8988T (cell line): ENCODE measurements at places on chromosomes 2 and 18.

DNA sequence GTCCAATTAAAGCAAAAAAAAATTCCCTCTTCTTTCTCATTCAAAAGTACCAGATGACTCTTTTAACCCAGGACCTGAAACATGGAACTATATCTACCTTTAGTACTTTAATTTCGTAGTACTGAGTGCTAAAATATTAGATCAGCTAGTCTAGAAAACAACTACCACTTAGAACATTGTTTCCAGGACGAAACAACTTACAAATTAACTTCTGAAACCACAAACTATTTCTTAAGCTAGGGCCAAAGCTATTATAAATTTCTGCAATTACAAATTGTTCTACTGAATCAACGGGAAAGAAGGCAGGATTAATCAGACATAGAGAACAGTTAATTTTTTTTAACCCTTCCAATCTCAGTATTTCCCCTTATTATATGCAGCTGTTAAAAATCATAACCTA is 39.9 kb downstream of the DARS1 start:
- no peak for DNase-seq

DNA sequence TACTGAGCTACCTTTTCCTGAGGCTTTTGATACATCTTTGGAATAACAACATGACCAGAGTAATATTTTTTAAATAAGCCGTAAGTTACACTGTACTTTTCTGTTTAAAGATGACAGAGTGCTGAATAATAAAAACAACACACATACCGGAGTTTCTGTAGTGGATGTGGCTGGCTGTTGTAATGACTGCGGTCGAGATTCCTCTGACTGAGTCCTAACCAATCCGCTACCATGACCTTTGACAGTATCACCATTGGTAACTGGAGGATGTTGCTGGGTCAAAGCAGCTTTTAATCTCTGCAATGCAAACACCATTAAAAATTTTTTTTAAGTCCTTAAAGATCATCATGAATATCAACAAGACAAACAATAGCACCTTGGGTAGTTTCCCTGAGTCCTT is 70.7 kb downstream of the ATF2 start:
- no peak for DNase-seq

DNA sequence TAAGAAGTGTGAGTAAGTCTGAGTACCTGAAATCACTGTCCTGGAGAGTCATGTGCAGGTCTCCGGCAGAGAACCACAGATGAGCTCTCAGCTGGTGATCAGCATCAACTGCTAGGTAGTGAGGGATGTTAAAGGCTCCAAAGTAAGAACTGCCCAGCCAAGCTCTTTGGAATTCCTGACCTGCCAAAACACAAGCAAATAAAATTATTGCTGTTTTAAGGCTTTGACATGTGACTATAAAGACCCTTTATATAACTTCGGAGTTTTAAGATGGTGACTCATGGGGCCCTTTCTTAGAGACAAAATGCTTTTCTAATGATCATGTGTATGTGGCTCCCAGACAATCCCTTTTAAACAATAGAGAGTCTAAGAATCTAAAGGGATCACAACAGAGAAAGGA is 855.7 kb downstream of the TRIB2 start:
- no peak for DNase-seq

GRCh38 chr2:99279969-99280695 is 20.9 kb downstream of the LYG1 start:
- no peak for DNase-seq

DNA sequence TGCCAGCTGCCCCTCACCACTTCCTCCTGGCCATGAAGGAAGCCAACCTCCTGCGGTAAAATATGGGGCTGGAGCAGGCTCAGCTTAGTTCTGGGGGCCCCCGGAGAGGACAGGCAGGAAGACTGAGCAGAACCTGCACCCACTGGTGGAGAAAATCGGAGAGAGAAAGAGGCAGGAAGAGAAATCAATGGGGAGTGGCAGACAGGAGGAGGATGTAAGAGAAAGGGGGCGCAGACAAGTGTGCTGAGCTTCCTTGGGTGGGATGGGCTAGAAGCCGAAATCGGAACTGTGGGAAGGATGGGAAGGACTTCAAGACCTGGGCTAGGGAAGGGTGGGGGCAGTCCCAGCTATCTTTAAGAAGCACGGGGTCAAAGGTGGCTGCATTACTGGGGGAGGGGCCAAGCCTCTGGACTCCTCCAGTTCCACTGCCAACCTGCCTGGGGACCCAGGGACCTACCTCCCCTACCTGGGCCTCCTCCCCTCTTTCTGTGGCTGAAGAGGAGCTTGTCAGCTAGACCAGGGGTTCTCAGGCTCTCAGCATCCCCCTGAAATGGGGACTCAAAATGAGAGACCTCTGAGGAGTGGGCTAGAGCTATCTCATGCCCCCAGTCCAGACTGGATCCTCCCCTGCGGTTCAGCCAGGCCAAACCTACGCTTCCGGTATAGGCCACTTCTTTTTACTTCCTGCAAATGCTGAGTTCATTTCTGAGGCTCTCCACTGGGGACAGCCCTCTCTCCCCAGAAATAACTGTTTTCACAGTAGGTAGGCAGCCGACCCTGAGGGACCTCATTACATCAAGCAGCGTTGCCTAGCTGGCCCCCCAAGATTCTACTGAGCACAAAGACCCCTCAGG is 33.6 kb upstream of the B3GNT7 start:
- DNase-seq = no peak

GRCh38 chr2:106695919-106696318 is 190.0 kb downstream of the ST6GAL2 start:
- no peak for DNase-seq

DNA sequence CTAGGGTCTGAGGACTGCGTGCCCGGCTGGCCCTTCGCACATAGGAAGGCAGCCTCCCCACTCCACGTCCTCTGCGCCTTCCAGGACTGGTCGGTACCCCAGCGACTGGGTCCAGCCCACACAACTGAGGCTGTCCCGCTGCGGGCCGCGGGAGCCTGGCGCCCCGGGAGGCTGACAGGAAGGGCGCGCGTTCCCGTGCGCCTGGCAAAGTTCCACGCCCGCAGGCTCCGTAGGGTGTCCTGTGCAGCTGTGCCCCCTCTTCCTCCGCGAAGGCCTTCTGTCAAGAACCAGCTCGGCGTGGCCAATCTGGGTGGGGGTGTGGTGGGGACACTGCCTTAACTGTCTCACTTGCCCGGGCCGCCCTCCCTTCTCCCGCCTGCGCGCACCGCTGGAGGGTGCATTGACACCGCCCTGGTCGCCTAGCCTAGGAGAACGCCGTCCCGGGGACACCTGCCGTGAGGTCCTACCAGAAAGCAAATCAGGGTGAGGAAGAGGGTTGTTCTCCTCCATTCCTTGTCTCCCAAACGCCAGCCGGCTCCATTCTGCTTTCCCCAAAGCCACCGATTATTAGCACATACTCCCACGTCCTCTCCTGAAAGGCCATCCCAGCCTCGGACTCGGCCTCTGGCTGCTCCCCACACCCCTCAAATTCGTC is 618 bp upstream of the LYPD1 start:
- DNase-seq = no peak

DNA sequence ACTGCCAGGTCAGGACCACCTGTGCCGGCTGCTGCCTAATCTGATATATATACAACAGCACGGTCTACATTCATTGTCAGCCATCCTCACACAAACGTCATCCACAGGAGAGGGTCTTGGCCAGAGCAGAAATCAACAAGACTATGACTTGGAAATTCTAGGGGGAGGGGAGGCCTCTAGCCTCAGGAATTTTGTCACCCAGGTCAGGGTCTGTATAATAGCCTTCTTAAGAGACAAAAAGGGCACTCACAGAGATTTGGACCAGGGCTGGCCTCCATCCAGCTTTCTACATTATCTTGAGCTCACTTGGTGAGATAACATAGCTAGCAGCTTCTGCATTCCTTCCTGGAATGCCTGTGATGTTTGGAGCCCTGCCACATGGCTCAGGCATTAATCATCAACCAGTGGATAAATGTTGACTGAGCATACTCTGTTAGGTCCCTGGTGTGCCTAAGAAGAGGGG is 50.4 kb upstream of the CTIF start:
- no peak for DNase-seq

DNA sequence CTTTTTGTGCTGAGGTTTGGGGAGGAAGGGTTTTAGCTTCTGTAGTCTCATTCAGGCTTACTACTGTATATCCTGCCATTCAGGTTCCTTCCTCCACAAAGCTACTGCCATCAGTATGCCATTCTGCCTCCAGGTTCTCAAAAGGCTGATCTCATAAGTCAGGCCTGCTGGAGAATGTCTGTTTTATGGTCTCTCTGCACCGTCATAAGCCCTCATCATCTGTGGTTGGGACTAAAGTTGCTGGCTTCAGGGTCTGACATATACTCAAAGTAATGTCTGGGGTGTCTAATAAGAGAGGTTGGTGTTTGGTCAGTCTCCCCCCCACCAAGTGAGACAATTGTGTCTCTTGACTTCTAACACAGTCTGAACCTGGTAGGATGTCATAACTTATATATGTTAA is 36.2 kb upstream of the CCBE1 start:
- DNase-seq = no peak

DNA sequence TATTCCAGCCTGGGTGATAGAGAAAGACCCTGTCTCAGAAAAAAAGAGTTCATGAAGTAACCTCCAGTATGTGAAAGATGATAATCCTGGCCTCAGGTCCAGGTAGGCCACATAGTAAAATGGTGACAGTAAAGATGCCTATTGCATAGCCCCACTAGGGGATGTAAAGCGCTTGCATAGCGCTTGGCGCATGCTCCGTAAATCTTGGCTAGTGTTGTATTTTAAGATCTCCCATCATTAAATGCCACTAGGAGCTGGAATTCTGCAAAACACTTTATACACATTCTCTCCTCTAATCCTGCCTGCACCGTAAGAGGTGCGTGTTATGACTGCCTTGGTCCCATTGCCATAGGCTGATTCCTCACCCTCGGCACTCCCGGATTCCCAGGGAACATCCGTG is 153.6 kb downstream of the TFCP2L1 start:
- no peak for DNase-seq

DNA sequence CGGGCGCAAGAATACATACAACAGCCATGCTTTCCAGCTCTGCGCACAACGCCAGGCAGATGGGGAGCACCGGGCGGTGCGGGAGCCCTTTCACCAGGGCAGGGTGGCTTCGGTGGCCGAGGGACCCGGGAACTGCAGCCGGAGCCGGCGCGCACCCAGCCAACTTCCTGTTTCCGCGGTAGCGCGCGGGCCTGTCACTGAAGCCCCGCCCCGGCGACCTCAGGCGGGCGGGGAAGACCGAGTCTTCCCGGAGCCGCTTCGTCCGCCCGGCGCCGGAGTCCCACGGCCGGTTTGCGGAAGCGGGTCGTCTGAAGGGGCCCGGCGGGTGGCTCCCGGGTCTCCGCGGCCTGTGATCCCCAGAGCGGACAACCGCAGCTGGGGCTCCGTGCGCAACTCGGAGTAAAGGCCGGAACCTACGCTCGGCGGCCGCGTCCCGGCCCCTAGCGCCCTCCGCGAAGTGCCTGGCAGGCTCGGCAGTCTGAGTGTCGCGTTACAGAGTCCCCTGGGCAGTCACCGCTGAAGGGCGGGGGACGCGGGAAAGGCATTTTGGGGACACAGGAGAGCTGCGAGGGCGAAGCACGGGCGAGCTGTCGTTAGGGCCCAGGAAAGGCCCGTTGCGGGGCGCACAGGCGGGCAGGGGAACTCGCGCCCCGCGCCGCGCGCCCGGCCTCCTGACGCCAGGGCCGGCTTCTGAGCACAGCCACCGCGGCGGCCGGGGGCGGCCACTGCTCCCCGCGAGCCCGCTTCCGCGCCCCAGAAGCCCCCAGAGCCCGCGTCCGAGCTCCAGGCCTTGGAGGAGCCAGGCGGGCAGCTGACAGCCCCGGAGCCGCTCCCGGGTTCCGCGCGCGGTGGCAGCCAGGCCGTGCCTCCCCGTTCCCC is at the start of gene MPPE1:
TSS of gene MPPE1 (minus strand) at position 136 of the 879 bp plus-strand sequence. CDS start 11,053 bp downstream, outside the sequence.
- DNase-seq = peak; percentile 85

GRCh38 chr2:200677721-200678532 is 92.1 kb downstream of the AOX1 start:
- DNase-seq = no peak

DNA sequence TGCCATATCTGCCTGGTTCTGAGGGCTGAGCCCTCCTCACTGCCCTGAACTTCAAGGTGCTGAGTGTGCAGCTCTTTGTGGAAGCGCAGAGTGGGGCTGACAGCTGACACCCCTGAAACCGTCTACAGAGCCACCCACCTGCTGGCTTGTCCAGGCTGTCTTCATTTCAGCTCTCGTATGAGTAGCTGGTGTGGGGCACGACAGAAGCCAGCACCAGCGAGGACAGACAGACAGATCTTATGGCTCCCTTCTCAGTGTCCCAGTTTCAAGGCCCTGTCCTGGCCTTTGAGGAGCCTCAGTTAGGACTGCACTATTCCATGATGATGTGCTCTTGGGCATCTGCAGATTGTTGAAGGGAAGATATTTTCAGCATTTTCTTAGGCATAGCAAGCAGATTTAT is 287.1 kb downstream of the SLC4A3 start:
- no peak for DNase-seq

DNA sequence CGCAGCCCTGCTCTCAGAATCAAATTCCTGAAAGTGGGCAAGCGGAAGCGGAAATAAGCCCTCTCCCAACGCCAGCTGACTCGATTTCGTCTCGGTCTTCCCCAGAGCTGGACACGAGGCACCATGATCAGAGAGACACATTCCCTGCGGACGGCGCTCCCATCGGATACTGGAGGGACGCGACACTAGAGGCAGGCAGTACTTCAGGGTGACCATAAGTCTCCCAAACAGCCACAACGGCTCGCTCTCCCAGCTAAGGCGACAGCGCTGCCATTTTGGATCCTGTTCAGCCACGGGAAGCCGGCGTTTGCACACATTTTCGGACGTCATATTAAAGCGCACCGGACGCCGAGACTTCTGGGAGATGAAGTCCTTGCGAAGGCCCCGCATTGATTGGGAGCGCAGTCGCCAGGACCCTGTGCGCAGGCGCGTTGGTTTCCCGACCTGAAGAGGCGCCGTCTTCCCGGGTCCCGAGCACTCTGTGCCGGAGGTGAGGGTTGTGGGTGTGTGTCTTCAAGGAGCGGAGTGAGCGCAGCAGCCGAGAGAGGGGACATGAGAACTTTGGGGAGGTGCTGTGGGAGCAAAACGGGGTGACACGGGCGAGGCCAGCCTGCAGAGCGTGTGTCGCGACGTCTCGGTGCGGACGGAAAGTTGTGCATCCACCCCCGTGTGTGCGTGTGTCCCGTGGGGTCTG is at the start of gene ZNF2:
TSS of gene ZNF2 (plus strand) at position 439 of the 694 bp plus-strand sequence. CDS start 10,418 bp downstream, outside the sequence.
- peak; percentile 98 for DNase-seq

DNA sequence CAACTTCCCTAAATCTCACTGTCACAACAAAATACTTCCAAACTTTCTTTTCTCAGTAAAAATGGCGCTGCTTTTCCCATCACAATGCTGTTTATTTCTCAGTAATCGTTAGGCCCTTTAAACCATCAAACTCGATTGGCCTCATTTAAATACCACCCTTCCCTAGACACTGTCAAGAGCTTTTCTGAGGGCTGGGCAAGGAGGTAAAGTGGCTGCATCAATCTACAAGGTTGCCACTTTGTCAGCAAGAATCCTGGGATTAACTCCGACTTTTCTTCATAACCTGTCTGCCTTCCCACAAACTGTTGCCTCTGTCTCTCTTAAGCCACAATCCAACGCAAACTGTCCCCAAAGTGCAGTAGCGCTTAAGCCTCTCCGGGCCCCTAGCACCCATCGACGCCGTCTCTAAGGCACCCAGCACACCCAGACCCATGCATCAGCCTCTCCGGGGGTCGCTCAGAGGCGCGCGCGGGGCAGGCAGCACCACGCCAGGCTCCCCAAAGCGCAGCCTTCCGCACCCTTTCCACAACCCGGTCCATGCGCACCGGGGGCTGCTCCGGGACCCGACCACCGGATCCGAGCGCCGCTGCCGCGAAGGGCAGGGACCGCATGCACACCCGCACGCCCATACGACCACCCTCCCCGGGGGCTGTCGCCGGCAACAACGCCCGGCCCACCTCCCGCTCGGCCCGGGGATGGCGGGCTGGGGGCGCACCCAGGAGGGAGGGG is 683 bp downstream of the MBOAT2 start:
- peak; percentile 31 for DNase-seq

- no peak for DNase-seq
Observed at GRCh38 chr2:212154477-212154878, 384.1 kb downstream of the ERBB4 start.
